ENCODE measurements at places on chromosomes 2 and 18.

- no peak for DNase-seq
Observed at GRCh38 chr2:8154270-8154669, 527.6 kb upstream of the ID2 start.

DNA sequence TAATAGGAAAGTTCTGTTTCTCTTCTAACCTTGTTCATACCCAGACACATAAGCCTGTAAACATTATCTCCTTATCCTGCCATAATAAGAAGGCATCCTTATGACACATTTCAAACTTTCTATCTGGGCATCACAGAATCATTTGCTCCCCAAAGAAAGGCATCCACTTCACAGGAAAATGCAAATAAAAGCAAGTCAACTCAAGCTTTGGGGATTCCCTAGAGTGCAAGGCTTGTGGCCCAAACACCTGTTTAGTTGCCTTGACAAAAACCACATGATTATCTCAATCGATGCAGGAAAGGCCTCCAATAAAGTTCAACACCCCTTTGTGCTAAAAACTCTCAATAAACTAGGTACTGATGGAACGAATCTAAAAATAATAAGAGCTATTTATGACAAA is 195.7 kb upstream of the GALNT5 start:
- DNase-seq, result no peak

DNA sequence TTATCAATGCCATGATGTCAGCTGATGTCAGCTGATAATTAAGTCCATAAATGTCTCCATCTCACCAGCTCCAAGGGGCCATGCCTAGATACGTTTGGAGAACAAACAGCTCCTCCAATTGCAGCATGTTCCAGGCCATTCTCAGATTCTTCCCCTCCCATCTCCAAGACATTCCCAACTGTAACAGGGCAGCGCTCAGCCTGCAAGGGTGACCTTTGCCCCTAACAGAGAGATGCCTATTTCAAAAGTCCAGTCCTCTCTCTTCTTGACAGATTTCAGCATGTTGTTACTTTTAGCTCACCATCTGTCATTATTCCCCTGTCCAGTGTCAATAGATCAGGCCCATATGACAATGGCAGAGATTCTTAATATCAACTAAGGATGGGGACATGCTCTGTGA is 9.9 kb downstream of the PSD4 start:
- DNase-seq, result no peak

- DNase-seq, result no peak
Observed at GRCh38 chr2:171008550-171009205, 79.6 kb downstream of the GORASP2 start.

- no peak for DNase-seq
Observed at GRCh38 chr2:33205693-33206434, 259.1 kb downstream of the LTBP1 start.

DNA sequence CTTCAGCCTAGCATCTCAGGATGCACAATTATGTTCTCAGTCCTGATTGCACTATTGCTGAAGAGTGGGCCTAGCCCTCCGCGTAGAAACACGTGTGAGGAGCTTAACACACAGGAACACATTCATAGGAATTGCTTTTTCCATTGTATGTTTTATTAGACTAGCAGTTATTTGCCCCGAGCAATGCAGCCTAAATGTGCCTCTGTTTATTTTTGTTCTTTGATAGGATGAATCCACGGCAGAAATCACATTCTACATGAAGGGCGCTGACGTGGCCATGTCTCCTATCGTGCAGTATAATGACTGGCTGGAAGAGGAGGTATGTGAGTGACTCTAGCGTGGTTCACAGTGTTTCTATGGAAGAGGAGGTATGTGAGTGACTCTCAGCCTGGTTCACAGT is 65.9 kb upstream of the NFATC1 start:
- DNase-seq, result no peak

- DNase-seq, result no peak
Observed at GRCh38 chr2:183089192-183089851, 10.8 kb downstream of the DUSP19 start.

DNA sequence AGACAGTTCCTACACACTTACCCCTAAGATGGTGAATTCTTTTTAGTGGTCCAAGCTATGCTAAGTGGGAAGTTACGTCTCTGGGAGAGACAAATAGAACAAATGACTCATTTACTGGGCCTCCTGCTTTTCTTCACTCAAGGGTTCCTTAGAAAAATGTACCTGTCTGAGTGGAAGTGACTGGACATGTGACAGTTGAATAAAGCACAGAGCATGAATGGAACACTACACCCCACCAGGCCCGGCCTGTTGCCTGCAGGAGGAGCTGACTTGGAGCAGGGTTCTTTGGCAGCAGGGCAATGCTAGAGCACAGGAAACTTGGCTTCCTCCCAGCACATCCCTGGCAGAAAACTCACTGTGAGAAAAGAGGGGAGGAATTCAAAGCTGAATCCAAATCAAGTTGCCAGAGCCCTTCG is 451.0 kb upstream of the SETBP1 start:
- DNase-seq, result peak; percentile 93

- DNase-seq, result no peak
Observed at GRCh38 chr2:60899230-60899891, 18.0 kb downstream of the REL start.

Data from muscle of leg (tissue), 16 donors.